Activated CD8-positive, alpha-beta memory T cell treated with anti-CD3 and anti-CD28 coated beads for 1 hour (primary cell): ENCODE measurements at places on chromosomes 12 and 14.

DNA sequence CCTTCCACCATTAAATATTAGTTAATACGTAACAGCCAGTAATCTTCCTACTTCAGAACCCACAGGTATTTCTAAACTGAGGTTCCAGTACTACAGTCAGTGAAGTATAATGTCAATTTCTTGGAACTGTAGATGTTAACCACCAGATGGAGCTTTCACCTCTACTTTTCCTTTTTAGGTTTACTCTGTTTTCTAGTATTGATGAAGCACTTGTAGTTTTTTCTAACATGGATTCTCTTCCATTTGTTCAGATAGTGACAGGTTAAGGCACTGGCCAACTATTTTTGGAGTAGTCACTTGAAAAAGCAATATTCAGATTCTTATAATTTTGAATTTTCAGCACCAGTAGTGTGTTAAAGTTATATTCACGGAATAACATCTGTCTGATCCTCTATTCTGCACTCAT is 4.6 kb upstream of the SEC23A start:
- no peak for DNase-seq

DNA sequence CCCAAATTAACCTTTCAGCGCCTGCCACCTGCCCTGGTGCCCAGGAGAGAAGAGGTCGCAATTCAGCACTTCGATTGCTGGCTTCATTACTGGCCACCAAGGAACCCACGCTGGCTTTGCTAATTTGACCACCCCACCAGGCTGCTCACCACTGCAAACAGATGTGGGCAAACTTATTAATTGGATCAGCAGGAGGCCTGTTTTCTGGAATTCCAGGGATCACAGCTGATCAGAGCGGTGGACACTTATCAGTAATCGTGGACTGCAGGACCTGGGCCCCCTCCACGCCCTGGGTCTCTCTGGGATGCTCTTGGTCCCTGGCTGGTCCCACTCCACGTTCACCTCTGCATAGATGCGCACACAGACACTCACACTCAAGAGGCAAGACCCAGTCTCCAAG is 27.8 kb downstream of the BEGAIN start:
- DNase-seq, result no peak

DNA sequence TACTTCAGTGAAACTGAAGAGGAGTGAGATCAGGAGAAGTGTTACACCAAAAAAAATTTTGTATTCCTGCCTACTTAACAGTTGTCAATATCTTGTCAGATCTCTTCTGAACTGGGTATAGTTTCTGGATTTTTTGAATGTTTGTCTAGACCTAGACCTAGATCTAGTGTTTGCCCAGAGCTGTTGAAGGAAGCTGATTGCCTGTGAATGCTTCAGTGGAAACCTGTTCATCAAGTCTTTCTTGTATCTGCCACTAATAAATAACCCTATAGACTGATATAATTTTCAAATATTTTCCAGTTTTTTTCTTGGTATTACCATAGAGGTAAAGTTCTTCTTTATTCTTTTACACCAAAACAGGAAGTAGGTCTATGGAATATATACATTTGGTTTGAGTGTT is 781.5 kb upstream of the FBXO33 start:
- no peak for DNase-seq

DNA sequence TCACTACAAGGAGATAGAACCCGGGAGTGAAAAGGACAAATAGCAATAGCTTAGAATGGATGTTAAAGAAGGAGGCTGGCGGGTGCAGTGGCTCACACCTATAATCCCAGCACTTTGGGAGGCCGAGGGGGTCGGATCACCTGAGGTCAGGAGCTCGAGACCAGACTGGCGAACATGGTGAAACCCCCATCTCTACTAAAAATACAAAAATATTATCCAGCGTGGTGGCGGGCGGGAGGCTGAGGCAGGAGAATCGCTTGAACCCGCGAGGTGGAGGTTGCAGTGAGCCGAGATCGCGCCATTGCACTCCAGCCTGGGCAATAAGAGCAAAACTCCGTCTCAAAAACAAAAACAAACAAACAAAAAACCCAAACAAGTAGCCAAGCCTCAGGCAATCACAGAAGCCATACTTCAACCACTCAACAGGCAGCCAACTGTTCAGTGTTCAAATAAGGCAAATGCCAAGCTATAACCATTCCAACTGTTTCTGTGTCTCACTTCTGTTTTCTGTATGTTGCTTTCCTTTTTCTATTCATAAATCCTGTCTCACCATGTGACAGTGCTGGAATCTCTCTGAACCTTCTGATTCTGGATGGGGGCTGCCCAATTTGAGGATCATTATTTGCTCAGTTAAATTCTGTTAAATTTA is 3.9 kb upstream of the SPTLC2 start:
- no peak for DNase-seq

DNA sequence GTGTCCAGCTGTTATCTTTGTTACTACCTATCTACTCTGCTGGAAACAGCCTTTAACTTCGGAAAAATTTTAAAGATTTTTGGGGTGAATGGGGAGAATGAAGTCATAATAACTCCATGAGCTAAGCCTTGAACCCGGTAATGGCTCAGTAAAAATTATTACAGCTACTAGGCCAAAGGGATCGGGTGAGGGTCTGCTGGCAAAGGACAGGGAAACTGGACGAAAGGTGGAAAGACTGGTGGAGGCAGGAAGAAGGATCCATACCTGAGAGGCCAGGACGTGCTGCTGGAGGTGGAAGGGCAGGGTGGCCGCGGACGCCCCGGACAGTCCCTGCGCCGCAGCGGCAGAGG is 10.1 kb downstream of the TBX3 start:
- no peak for DNase-seq

GRCh38 chr12:101298426-101298825 is 18.5 kb downstream of the UTP20 start:
- no peak for DNase-seq

GRCh38 chr14:101065696-101066694 is 162.5 kb upstream of the RTL1 start:
- no peak for DNase-seq

- no peak for DNase-seq
Measured at GRCh38 chr12:130817804-130818203, 21.2 kb downstream of the STX2 start.

DNA sequence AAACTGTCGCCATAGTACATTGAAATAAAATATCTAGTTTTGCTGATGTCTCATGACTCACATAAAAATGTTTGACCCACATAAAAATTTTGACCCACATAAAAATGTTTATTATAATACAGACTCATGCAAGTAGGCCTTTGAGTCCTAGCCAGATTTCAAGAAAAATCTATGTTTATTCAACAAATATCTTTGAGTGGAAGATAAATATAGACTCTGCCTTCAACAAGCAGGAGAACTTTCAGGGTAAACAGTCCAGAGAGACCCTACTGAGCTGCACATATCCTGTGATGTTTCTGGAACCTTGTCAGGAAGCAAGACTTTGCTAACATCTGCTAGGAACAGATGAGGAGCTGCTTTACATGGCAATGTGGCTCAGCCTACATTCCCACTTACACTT is 283.1 kb downstream of the MDGA2 start:
- DNase-seq, result no peak

DNA sequence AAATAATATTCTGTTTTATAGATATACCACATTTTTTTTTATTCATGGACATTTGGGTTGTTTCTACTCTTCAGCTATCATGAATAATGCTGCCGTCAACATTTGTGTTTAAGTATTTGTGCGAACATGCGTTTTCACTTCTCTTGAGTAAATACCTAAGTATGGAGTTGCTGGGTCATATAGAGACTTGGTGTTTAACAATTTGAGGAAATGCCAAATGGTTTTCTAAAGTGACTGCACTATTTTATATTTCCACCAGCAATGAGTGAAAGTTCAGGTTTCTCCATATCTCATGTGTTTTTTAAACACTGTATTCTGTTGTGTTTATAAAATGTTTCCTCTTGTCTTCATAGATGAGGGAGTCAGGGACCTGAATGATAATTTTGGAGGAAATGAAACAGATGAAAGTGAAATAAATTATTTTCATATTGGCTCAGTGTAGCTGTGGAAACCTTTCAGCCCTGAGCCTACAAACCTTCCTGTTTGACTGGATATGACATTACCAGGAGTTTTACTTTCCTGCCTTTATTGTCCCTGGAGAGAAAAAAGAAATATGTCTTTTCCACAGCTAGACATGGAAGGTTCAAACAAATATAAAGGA is 26.3 kb downstream of the DAAM1 start:
- DNase-seq, result no peak

DNA sequence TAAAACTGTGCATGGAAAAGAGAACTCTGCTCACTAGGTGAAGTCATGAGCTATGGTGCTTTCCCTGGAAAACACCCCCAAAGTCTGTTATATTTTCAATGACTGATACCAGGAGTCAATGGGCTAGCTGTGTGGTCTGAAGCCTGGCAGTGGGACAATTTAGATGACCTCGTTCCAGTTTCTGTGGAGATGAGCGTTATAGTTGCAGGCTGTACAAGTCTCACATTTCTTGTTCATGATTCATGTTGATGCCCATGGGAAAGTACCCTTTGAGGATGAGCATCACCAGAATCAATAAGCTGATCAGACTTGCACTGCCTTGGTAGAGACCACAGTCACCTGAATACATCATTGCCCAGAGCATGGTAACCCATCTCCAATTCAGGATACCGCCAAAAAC is 70.7 kb downstream of the NOVA1 start:
- no peak for DNase-seq

DNA sequence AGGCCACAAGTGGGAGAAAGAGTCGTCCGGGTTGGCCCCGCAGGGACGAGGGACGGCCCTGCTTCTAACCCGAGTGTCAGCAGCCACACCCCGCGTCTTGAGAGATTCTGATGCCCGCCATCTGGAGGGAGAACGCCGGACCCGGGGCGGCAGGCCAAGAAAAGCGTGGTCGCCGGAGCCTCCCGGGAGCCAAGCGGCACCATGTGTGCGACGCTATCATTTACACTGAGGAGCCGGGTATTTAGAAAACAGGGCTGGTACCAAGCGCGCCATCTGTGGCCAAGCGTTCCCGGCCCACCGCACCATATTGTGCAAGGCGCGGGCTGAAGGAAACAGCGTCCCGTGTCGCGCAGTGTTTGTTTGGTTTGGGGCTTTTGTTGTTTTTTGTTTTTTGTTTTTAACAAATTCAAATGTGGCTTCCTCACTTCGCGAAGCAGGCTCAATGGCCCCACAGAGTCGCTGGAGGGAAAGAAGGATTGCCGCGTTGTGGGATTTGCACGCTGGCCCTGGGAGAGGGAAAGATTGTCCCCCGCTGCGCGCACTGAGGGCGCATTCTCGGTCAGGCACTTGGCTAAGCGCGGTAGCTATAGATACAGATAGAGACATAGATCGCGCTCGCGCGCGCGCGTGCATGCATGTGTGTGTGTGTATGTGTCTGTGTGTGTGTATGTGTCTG is 153.8 kb downstream of the BCL11B start:
- DNase-seq, result no peak
